Activated CD4-positive, alpha-beta memory T cell treated with anti-CD3 and anti-CD28 coated beads for 36 hours (primary cell): ENCODE measurements at places on chromosomes 5 and 9. TPM values are rescaled to one million over a fixed set of nuclear protein-coding genes. Genes with fewer than 3 reads are reported as not detected.

The PCDHB11 gene
- not detected for total RNA-seq

The SPATA31D4 gene
- not detected for total RNA-seq

The ACTBL2 gene
- total RNA-seq = not detected

The TIGD6 gene
- 2.6 TPM for total RNA-seq

The DMRTA1 gene
- total RNA-seq = not detected

The CYLC2 gene
- not detected for total RNA-seq

The C9orf153 gene
- total RNA-seq = 0.39 TPM

The HAVCR1 gene
- total RNA-seq = 0.40 TPM

The GTF3C5 gene
- 81.2 TPM for total RNA-seq

The PROB1 gene
- total RNA-seq = 3.9 TPM

The NNT gene
- total RNA-seq = 96.6 TPM

The UBAC1 gene
- total RNA-seq = 42.0 TPM

The PCDHA1 gene
- not detected for total RNA-seq

The ADAMTSL2 gene
- total RNA-seq = 0.05 TPM

The SIT1 gene
- 74.6 TPM for total RNA-seq

The PANK3 gene
- 55.7 TPM for total RNA-seq

The MYOT gene
- not detected for total RNA-seq

The CER1 gene
- total RNA-seq = not detected

The ZNF462 gene
- 0.61 TPM for total RNA-seq

The TMEM232 gene
- 0.74 TPM for total RNA-seq

The LHX6 gene
- total RNA-seq = not detected

The IL7R gene
- total RNA-seq = 163 TPM

The CCDC183 gene
- 0.36 TPM for total RNA-seq

The ANKRD31 gene
- 0.29 TPM for total RNA-seq

The RPP25L gene
- 29.3 TPM for total RNA-seq

The SLC46A2 gene
- total RNA-seq = not detected

The HTR4 gene
- total RNA-seq = not detected
